ENCODE measurements at places on chromosomes 1 and 21.

- peak; percentile 40 for DNase-seq
Observed at GRCh38 chr1:39720094-39720999, 18.3 kb upstream of the PPIE start.

DNA sequence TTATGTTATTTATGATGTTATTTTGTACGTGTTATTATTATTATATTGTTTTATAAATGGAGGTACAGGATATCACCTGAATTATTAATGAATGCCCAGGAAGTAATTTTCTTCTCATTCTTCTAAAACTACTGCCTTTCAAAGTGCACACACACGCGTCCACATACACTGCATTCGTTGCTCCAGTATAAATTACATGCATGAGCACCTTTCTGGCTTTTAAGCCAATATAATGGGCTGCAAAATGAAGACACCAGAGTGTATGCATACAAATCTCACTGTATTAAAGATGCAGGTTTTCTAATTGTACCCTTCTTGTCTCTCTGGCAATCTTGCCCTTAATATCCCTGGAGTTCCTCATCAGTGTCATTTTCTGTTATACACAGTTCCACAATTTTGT, 6.9 kb downstream of the RGS4 start:
- no peak for DNase-seq

GRCh38 chr1:226428791-226429461, 21.0 kb upstream of the PARP1 start:
- no peak for DNase-seq

- DNase-seq, result no peak
Observed at GRCh38 chr1:2097386-2098300, 47.4 kb downstream of the PRKCZ start.

GRCh38 chr1:154567386-154568156, at the start of gene CHRNB2:
Gene CHRNB2, plus strand, starts transcription at chr1:154567778. Its CDS starts 267 bp downstream, at chr1:154568045.
- DNase-seq, result peak; percentile 60

- DNase-seq, result no peak
Observed at GRCh38 chr1:60936163-60936562, 146.2 kb upstream of the NFIA start.

DNA sequence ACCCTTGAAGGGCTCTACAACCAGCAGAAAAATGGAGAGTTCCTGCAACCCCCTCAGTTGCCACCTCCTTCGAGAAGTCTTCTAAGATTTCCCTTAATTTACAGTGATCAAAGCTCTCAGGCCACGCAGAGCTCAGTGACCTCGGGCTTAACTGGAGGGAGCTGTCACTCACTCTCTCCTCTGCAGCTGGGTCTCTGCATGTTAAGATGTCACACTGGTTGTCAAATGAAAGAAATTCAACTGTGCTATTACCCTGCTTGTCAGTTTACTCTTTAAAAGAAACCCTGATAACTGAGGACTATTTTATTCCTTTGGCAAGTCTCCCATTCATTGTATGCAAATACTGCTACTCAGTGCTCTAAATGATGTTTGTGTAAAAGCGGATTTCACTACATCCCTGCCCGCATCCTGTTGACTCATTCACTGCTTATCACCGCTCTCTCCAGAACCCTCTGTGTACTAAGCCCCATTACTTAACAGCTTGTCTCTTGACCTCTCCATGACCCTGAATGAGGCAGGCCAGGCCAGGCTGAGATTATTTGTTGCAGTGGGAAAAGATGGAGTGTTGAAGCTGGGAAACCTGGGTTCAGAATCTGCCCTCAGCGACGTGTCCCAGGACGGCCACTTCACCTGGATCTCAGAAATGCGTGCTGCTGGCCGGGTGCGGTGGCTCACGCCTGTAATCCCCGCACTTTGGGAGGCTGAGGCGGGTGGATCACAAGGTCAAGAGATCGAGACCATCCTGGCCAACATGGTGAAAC, 13.7 kb downstream of the DHRS3 start:
- no peak for DNase-seq

DNA sequence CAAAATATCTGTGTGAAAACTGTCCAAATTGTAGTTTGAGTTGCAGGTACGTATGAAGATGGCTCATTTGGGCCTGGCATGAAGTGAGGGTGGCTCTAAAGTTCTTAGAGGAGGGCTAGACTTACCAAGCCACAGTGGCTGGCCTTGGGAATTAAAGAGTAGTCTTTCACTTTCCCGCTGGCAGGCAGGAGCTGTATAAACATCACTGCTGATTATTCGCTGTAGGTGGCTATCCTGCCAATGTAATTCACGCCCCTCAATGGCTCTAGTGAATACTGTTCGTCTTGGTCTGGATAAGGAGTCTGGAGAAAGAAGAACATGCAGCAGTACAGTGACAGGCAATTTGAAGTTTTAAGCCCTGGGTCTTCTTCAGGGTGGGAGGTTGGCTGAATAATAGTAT, 31.0 kb downstream of the UROD start:
- DNase-seq, result no peak

GRCh38 chr21:34514576-34515115, 2.6 kb upstream of the KCNE1 start:
- no peak for DNase-seq

GRCh38 chr1:20187103-20187812, 940 bp upstream of the PLA2G2C start:
- no peak for DNase-seq

- DNase-seq, result no peak
Observed at GRCh38 chr1:47435506-47436303, 2.1 kb upstream of the FOXD2 start.

DNA sequence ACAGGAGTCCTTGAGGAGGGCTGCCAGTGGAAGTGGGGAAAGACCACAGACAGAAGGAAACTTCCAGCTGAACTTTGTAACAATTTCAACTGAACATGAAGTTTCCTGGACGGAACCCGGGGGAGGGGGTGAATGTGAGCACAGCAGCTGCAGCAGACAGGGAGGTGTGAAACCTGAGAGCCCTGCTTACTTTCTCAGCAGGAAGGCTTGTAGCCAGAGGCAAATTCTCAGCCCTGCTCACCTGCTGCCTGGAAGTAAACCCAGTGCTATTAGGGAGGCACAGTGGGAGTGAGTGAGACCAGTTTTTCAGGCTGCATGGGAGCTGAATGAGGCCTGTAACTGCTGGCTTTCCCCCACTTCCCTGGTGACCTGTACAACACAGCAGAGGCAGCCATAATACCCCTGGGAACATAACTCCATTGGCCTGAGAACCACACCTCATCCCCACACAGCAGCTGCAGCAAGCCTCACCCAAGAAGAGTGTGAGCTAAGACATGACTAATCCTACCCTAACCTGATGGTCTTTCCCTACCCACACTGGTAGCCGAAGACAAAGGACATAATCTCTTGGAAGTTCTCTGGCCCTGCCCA, 9.6 kb upstream of the SPRR2F start:
- peak; percentile 71 for DNase-seq

DNA sequence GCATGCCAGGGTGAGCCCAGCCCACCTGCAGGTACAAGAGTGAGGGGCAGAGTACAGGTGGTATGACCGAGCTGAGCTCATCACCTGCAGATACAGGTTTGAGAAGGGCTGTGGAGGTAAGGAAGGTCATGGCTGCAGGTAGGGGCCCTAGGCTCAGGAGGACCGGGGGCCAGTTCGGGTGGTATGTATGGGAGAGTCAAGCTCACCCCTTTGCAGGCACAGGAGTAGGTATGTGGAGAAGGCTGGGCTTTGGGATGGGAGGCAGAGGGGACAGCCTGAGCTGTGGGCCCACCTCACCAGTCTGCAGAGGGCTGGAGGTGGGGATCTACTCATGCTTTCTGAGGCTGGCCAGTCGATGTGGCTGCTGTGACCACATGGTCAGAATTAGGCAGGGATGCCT, 17.2 kb downstream of the PODN start:
- DNase-seq, result no peak

DNA sequence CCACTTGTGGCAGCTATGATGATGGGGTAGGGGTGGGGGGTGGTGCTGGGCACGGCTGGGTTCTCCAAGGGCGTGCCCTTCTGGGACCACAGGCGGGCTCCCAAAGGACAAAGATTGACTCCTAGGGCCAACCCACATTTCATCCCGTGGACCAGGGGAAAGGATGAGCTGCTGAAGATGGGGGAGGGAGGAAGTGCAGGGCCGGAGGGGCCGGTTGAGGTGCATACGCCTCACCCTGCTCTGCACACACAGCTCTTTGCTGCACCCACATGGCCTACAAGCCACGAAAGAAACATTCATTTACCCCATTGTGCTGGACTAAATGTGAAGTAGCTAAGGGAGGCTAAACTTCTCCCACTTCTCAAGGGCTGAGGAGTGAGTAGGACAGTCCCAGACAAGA, 34.2 kb upstream of the GNPAT start:
- no peak for DNase-seq

- DNase-seq, result no peak
Observed at GRCh38 chr1:224245188-224245587, 62.1 kb downstream of the DEGS1 start.

DNA sequence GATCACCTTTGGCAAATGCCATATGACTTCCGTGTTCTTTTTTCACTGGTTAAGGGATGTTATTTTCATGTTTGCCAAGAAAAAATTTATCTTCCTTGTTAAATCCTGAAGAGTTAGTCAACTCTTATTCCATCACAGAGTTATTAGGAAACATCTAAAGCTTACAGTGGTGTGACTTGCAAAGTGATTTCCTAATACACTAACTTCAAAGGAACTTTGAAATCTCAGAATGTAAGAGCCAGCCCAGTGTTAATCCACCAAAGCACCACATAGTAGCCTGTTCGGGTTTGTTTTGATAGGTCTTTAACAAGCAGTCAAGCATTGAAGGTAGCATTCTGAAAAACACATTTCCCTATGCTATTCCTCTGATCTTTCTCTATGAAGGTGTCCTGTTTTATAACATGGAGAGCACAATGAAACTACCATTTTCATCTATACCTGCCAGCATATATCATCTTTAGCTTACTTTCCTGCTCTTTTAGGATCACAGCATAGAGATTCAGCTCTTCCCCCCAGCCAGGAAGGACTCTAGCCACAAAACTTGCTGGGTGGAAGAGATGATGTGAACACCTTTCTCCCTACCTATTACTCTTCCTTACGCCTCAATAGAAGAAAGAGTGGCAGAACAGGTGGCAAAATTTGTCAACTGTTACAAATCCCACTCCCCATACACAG, 82.4 kb upstream of the MAGI3 start:
- DNase-seq, result no peak

- DNase-seq, result no peak
Observed at GRCh38 chr1:240254778-240255291, 163.2 kb downstream of the FMN2 start.

GRCh38 chr1:170310951-170311350, 165.2 kb downstream of the NTMT2 start:
- DNase-seq, result no peak

GRCh38 chr1:54325703-54326461, 80.3 kb downstream of the SSBP3 start:
- DNase-seq, result no peak

GRCh38 chr1:238488401-238488800, 597.7 kb upstream of the ZP4 start:
- no peak for DNase-seq

DNA sequence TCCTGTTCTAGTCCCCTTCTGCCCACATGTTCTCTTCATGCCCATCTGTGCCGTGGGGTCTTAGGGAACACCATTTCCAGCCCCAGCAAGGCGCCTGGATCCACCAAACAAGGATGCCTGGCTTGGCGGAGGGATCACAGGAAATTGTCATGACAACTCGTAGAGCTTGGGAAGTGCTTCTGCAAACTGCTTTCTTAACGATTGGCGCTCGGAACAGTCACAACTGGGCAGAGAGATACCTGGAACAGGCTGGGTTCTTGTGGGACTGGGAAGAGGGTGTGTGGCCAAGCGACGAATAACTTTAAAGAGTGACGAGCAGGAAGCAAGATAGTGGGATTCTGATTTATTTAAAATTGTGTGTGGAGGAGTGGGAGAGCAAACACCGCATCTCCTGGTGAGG, 329.8 kb downstream of the RPS6KC1 start:
- no peak for DNase-seq

DNA sequence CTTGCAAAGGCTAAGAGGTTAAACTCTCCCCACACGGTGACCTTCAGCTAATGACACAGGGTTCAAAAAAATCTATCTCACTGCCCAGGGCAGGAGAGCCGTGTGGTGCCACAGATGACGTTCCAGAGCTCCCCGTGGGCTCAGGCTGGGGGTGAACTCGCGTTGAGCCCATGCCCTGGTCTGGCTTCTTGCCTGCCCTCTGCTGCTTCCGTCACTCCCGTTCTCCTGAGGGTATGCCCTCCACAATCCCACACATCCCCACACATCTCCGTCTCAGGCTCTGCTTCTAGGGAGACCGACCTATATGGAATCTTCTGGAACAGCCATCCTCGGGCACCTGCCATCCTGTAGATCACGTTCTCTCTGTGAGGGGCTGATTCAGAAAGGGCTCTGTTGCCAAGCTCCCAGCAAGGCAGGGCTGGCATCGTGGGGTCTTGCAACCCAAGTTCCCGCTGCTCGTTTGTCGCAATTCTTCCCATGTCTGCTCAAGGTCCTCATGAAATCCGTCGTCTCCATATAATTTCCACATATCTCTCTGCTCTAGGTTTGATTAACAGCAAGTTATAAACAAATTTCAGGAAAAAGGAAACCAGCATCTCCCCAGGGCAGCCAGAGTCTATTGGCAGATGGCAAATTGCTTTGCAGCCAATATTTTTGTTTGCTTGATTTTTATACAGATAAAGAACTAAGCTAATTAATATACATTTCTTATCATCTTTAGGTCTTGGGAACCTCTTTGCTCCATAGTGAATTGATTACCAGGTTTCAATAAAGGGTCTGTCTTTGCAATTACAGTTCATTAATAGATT, 278.2 kb downstream of the PTPRU start:
- DNase-seq, result no peak

GRCh38 chr1:182642461-182642860, 38.3 kb upstream of the RGS16 start:
- DNase-seq, result no peak

GRCh38 chr1:42259739-42260064, 75.3 kb downstream of the FOXJ3 start:
- no peak for DNase-seq

DNA sequence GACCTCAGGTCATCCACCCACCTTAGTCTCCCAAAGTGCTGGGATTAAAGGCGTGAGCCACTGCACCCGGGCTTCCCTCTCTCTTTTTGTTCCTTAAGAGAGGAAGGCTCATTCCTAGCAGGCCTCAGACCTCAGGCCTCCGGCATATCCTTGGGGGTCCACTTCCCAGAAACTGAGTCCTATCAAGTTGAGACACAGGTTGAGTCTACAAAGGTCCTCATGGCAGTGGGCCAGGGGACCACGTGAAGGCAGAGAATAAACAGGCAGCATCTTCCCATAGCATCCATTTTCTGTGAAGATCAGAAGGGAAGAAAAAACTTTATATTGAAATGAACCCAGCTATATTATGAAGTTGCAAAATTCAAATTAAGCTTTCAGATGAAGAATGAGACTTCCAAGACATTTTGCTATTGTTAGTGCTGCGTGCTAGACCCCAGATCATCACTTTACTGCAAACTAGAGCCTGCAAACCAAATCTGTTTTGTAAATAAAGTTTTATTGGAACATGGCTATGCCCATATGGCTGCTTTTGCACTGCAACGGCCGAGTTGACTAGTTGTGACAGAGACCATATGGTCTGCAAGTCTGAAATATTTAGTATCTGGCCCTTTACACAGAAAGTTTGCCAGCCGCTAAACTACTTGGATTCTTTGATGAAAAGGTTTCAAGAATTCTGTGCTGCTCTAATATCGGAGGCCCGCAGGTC, 3.5 kb upstream of the CELA2A start:
- DNase-seq, result no peak

GRCh38 chr1:175373786-175374623, 181.4 kb upstream of the KIAA0040 start:
- peak; percentile 2 for DNase-seq

- no peak for DNase-seq
Observed at GRCh38 chr1:235737751-235738150, 88.2 kb upstream of the GNG4 start.

- DNase-seq, result no peak
Observed at GRCh38 chr21:42997053-42997452, 22.7 kb downstream of the PKNOX1 start.
